ENCODE measurements at places on chromosomes 7 and 10. TPM values are rescaled to one million over a fixed set of nuclear protein-coding genes. Genes with fewer than 3 reads are reported as not detected.

CREM gene
- polyA plus RNA-seq = 44.6 TPM

ASAH2 gene
- 2.3 TPM for polyA plus RNA-seq

SUN3 gene
- 0.39 TPM for polyA plus RNA-seq

CYP2C19 gene
- 0.30 TPM for polyA plus RNA-seq

All from renal pelvis (tissue), 12 donors.